ENCODE measurements at places on chromosomes 4 and X. TPM values are rescaled to one million over a fixed set of nuclear protein-coding genes. Genes with fewer than 3 reads are reported as not detected.

ARSD gene
- total RNA-seq = 73.9 TPM

TSPAN7 gene
- 31.9 TPM for total RNA-seq

TMSB15C gene
- 7.9 TPM for total RNA-seq

ADH1A gene
- 0.35 TPM for total RNA-seq

OTUD5 gene
- 34.3 TPM for total RNA-seq

SERTM2 gene
- 1.3 TPM for total RNA-seq

PDCL2 gene
- total RNA-seq = not detected

HEPH gene
- 53.5 TPM for total RNA-seq

STEEP1 gene
- 31.6 TPM for total RNA-seq

PPEF2 gene
- total RNA-seq = not detected

TMPRSS11A gene
- total RNA-seq = not detected

C4orf50 gene
- 0.06 TPM for total RNA-seq

RBM47 gene
- total RNA-seq = 115 TPM

F11 gene
- 2.5 TPM for total RNA-seq

SSX2 gene
- not detected for total RNA-seq

ASB5 gene
- total RNA-seq = 36.8 TPM

PRKG2 gene
- 0.76 TPM for total RNA-seq

LRIT3 gene
- total RNA-seq = 0.47 TPM

FAM53A gene
- total RNA-seq = 3.7 TPM

MAGEB6B gene
- not detected for total RNA-seq

CLDN34 gene
- total RNA-seq = 0.23 TPM

Measured in metanephros (tissue), 2 donors.